OCI-LY7 (cell line): ENCODE measurements at places on chromosomes 16 and 17.

GRCh38 chr16:11857161-11857560 is 5.8 kb upstream of the RSL1D1 start:
- DNase-seq = no peak

DNA sequence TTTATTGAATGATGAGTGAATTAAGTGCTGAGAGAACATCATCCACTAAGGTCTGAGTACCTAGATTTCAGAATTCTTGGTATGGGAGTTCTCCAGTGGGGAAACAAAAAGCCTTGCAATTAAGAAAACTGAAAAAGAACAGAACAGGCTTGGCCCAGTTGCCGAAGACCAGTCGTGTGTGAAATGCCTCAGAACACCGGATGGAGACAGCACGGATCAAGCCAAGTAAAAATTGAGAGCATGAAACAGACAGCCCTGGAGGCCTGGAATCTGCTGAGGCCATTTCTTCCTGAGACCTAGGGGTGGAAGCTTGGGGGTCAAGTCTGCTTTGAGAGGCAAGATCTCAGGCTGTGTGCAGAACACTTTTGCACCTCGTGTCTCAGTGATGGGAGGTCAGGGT is 43.3 kb downstream of the GRIN2A start:
- no peak for DNase-seq

DNA sequence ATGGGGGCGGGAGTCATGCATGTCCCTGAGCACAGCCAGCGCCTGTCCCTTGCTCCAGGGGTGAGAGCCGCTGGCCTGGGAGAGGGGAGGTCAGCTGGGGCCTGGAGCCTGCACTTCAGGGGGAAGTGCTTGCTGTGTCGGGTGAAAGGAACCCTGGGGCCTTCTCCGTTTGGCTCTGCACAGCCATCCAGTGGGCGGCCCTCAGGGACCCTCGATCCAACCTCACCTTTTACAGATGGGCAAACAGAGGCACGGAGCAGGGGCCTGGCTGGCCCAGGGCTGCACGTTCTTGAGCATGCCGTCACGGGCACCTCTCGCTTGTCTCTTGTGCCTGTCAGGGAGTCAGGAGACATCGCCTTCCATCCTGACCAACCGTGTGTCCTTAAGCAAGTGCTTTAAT is 1.8 kb downstream of the SNX20 start:
- no peak for DNase-seq

- DNase-seq = peak; percentile 26
These were observed 42.7 kb upstream of the CPNE2 start for GRCh38 chr16:57049678-57050077.

DNA sequence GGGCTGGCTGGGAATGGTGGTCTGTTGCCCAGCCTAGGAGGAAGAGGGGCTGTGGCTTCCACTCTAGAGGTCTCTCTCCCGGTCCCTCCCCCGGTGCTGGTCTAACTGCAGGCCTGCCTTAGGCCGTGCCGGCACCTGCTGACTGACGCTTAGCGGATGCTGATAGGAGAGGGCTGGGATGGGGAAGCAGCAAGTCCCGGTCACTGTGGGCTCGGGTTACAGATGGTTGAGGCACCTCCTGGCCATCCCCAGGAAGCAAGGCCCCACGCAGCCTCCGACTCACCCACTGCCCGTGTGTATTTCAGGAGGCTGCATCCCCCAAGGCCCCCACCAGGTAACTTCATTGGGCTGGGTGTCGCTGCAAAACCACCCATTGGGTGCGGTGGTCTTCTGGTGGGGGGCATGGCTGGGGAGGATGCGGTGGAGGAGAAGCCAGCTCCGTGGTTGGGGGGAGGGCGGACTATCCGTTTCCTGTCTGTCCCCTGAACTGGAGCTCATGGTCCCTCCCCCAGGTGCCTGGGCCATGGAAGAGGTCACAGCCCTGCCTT is 278.9 kb downstream of the SEC14L1 start:
- peak; percentile 26 for DNase-seq

- peak; percentile 94 for DNase-seq
These were observed at the start of gene XYLT2 for GRCh38 chr17:50345432-50346312. TSS of gene XYLT2 (plus strand) at chr17:50346126. CDS start at chr17:50346141, 15 bp downstream.

- DNase-seq = peak; percentile 96
These were observed at the start of gene BPTF for GRCh38 chr17:67824735-67825626. TSS of gene BPTF (plus strand) at chr17:67825503. CDS start at chr17:67825725, 222 bp downstream.

GRCh38 chr17:72945473-72945872 is 147.0 kb downstream of the SLC39A11 start:
- DNase-seq = no peak

GRCh38 chr17:3896108-3896967 is 3.5 kb upstream of the CAMKK1 start:
- no peak for DNase-seq

DNA sequence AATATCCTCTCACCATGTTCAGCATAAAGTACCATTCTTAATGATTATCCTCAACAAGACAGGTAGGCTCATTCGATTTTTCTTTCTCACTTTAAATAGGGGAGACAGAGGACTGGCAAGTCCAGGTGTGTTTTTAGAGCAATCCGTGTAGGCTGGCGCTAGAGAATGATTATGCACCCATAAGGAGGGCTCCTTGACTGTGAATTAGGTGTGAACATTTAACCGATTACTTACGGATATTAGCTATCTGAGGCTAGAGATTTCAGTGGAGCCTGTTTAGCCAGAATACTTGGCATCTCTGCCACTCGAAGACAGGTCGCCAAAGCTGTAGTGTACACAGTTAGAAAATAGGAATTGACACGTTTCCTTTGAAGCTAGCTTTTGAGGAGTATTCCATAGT is 1.9 kb downstream of the SEC14L1 start:
- DNase-seq = peak; percentile 33

GRCh38 chr16:79047337-79047736 is 553.2 kb downstream of the MAF start:
- peak; percentile 27 for DNase-seq

GRCh38 chr16:576823-577201 is 7.0 kb downstream of the PIGQ start:
- DNase-seq = no peak

DNA sequence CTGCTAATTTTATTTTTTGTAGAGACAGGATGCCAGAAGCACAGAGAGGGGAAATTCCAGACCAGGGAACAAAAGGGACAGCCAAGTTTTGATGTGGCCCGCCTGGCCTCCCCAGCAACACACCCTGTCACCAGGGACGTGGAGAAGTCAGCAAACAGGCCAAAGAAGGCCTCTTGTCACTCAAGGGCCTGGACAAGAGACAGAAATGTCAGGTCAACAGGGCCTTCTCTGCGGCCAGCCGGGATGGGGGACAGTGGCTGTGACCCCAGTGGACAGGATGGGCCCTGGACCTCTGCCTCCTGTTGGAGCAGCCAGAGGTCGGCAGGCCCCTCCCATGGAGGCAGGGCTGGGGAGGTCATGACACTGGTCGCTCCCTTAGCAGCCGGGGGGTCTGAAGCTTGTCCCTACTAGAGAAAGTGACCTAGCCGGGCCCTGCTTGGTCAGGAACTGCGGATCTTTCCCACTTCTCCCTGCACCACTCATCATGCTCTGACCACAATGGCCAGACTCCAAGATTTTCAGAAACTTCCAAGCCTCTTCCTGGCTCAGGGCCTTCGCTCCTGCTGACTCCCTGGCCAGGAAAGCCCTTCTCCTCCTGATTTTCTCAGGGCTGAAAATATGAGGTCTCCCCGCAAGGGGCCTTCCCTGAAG is 9.2 kb upstream of the TVP23A start:
- DNase-seq = no peak

DNA sequence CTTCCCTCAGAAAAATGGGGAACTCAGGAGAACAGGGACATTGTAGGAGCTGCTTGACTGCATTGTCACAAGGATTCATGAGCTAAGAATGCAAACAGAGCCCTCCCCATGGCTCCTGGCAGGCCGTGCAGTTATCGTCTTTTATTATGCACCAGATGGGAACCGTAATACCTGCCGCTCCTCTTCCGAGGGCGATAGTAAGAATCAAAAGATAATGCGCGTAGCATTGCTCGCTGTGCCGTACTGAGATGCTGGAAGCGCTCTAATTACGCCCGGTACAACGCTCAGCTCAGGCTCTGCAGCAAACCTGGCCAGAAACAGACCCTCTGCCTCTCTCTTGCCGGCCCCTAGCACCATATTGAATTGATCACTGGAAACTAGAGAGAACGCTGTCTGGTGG is 87.1 kb upstream of the PLCG2 start:
- no peak for DNase-seq

DNA sequence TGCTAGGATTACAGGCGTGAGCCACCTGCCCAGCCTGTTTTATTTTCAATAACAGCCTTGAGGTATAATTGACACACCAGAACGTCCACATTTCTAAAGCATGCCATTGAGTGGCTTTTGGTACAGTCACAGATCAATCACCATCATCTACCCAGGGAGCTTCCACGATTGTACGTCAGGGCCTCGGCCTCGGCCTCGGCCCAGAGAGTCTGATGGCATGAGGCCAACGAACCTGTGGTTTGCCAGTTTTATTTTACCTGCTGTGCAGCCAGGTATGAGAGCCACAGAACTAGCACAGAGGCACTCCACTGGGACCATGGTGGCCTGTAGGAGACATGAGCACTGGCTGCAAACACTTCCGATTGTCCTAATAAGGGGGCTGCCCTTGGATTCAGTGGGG is 8.3 kb downstream of the UBALD1 start:
- DNase-seq = no peak

DNA sequence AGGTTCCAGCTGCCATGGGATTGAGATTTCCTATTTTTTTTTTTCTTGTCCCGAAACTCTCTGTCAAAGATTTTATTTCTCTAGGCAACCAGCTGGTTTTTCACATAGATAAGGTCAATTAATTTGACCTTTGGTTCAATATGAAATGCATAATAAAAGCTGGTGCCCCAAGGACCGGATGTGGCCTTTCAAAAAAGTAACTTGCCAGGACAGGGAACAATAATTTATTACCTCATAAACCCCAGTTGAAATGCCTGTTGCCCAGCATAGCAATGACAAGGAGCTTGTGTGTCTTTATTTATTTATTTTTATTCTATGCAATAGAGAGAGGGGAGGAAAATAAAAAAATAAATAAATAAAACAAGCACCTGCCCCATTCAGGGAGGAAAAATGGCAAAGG is 472.7 kb downstream of the KCNJ2 start:
- DNase-seq = no peak

DNA sequence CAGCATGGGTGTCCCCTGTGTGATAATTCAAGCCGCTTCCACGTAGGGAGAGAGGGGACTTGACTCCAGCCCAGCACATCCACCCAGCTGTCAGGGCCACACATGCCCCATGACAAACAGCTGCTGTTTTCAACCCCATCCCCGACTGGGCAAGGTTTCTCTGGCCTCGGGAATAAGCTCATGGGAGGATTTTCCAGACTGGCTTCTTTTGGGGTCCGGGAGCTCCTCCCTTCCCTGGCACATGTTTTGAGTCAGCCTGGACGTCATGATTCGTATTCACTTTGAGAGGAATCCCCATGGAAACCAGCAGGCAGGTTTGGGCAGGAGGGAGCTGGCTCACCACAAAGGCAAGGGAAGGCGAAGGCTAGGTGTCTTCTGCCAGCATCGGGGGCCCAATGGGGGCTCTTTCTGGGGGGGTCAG is 156.4 kb downstream of the CMIP start:
- DNase-seq = no peak

DNA sequence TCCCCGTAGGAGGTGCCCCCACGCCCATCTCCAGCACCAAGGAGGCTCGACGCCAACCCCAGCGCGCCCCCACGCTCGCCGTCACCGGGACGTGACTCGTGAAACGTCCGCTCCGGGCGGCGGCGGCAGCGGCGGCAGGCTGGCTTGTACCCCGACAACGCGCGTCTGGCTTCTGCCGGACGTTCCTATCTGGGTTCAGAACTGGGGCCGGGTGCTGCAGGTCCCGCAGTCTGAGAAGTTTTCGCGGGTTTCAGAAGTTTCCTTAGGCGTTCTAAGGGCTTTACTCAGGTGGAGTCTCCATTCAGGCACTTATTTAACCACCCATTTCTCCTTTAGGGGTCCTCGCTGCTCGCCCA is 672 bp upstream of the ALKBH5 start:
- peak; percentile 85 for DNase-seq

GRCh38 chr16:50932348-50932935 is 190.6 kb downstream of the CYLD start:
- DNase-seq = no peak

GRCh38 chr17:67863624-67864247 is 38.4 kb downstream of the BPTF start:
- DNase-seq = no peak

GRCh38 chr17:31754239-31754945 is 104.7 kb downstream of the COPRS start:
- no peak for DNase-seq

DNA sequence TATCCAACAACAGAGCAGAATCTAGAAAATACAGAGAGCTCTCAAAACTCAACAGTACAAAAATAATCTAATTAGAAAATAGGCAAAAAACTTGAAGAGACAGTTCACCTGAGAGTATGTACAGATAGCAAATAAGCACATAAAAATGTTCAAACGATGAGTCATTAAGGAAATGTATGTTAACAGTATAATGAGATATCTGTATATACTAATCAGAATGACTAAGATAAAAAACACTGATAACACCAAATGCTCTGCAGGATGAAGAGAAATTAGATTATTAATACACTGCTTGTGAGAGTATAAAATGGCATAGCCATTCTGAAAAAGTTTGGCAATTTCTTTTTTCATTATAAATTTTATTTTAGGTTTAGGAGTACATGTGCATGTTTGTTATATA is 1307.6 kb upstream of the GOT2 start:
- DNase-seq = no peak

DNA sequence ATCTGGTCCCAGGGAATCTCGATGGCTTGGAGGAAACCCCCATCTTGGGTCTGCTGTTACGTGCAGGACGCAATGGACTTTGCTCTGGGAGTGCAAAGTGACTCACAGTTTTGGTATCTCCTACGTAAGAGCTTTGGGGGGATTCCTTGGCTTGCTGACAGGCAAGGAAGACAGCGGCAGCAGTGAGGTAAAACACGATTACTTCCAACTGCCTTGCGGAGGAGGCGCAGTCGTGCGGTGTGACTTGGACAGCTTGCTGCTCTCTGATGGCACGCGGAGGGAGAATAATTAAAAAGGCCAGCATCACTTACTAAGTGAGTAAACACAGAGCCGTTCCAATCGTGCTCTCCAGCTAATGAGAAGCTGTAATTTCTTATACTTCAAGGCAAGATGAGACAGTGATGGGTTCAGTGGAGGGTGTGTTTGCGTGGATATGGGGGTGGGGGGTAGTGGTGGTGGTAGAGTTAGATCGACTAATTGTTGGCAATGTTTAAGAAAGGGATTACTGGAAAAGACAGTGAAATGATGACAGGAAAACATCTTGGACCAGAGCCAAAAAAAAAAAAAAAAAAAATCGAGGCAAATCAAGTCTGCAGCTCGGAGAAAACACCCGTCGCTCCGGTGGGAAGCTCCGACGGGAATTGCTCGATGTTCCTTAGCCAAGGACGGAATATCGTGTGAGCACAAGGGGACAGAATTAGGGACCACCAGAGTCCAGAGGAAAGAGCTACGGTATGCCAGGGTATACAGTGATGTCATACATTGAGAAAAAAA is 184.8 kb upstream of the ZFHX3 start:
- no peak for DNase-seq
